Activated naive CD4-positive, alpha-beta T cell (primary cell): ENCODE measurements at places on chromosomes 7 and 10.
A peak's percentile ranks its signal among the peaks of the same experiment; 100 is the strongest.

DNA sequence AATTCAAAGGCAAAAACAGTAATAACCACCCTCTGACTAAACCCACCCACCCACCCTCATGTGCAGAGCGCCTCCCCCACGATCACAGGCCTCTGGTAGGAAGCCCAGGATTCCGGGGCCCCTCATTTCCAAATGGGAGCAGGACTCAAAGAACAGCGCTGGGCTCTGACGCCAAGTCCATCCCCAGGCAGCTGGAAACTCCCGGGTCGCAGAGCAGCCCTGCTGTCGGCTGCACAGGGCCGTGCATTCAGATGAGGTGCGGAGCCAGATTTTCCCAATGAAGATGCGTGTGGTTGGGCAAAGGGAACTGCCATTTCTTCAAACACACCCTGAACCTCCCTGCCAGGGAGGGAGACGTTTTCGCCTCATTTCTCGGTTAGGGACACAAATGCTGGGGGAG, 152.3 kb downstream of the MAD1L1 start:
- no peak for DNase-seq

- no peak for DNase-seq
Measured at GRCh38 chr7:36227223-36227622, 74.2 kb downstream of the EEPD1 start.

- DNase-seq, result no peak
Measured at GRCh38 chr7:112510001-112510742, 29.4 kb downstream of the LSMEM1 start.

- no peak for DNase-seq
Measured at GRCh38 chr7:115462301-115463015, 540.6 kb downstream of the MDFIC start.

- DNase-seq, result no peak
Measured at GRCh38 chr10:7813481-7813880, 4.8 kb upstream of the TAF3 start.

GRCh38 chr10:90125456-90126255, 424.3 kb downstream of the KIF20B start:
- DNase-seq, result no peak

DNA sequence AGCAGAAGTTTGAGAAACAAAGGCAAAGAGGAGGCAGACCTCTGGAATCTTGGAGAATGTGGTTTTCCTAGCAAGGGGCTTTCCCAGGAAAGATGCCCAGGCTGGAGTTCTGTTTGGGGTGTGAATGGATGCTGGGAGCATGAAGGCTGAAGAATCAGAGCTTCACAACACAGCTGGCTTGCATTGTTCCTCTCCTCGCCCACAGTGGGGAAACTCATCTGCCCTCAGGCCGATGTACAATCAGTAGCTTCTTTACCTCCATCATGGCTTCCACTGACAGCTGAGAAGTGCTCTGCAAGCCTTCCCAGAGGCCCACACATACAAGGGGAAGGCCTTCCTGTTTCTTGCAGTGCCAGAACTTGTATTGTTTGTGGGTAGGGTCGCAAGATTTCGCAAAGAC, 90.8 kb upstream of the HECTD2 start:
- no peak for DNase-seq

DNA sequence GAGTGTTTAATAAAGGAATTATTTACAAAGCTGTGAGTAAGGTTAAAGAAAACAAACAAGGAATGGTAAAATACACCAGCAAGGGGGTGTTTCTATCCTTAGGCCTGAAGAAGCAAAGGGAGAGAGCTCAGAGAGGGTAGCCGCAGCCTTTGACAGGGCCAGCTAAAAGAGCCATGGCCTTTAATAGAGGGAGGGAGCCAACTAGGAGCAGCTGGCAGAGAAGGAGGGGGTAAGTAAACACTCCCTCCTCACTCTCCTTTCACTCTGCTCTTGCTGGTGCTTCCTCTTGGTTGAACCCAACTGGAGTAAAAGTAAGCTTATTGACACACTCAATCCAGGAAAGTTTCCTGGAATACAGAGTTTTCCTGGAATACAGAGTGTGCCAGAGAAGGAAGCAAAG, 87.5 kb downstream of the CH25H start:
- DNase-seq, result no peak

GRCh38 chr7:96021568-96021967, 249.2 kb downstream of the DYNC1I1 start:
- DNase-seq, result no peak

GRCh38 chr10:90884431-90884830, 12.7 kb downstream of the RPP30 start:
- DNase-seq, result no peak

- DNase-seq, result no peak
Measured at GRCh38 chr7:158588878-158589442, 1.3 kb upstream of the PTPRN2 start.

GRCh38 chr10:133455196-133455595, 1.5 kb downstream of the SCART1 start:
- DNase-seq, result no peak

DNA sequence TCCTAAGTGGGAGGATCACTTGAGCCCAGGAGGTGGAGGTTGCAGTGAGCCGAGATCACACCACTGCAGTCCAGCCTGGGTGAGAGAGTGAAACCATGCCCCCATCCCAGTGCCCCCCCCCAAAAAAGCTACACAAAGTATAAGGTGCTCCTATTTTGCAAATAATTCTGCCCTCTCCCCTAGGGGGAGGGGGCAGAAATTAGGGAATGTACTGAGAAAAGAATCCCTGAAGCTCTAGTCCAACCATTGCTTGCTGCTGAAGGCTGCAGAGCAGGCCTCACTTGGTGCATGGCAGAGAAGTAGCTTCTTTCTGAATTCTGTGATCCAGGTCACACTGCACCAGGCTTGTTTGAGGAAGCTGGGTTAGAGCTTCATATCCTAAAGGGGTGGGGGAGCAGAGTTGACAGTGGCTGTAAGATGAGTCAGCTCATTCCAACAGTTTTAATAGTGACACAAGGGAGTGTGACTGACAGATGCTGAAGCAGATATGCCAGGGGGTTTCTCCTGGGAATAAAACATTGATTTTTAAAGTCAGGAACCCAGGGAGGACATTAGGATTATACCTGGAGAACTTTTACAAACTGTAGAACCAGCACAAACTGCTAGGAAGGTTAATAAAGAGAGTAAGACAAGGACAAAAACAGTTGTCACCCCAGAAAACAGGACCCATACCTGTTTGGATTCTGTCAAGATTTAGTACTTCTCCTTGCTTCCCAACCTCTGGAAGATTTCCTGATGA, 32.8 kb upstream of the STRIP2 start:
- no peak for DNase-seq

GRCh38 chr10:68406111-68406814, 814 bp downstream of the RUFY2 start:
- no peak for DNase-seq

GRCh38 chr10:3027866-3028265, 39.5 kb upstream of the PFKP start:
- no peak for DNase-seq

- DNase-seq, result no peak
Measured at GRCh38 chr7:131115340-131115739, 212.3 kb upstream of the MKLN1 start.

DNA sequence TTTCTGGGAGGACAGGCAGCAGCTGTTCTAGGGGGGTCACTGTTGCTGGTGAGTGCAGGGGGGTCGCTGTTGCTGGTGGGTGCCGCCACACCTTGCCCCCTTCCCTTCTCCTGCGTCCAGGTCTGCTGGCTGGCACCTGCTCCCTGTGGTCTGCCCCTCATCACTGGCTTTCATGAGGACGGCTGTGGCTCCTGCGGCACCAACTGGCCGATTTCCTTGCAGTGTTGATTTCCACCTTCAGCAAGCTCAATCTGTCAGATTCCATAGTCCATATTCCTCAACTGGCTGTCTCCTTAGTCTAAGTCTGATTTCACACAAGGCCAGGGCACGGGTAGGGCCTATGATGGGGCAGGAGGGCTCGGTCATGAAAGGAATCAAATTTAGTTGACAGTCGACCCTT, 23.4 kb upstream of the GRB10 start:
- DNase-seq, result no peak

- no peak for DNase-seq
Measured at GRCh38 chr7:127650847-127651555, 993 bp upstream of the SND1 start.

GRCh38 chr7:101112233-101112632, 14.7 kb upstream of the SERPINE1 start:
- DNase-seq, result no peak

DNA sequence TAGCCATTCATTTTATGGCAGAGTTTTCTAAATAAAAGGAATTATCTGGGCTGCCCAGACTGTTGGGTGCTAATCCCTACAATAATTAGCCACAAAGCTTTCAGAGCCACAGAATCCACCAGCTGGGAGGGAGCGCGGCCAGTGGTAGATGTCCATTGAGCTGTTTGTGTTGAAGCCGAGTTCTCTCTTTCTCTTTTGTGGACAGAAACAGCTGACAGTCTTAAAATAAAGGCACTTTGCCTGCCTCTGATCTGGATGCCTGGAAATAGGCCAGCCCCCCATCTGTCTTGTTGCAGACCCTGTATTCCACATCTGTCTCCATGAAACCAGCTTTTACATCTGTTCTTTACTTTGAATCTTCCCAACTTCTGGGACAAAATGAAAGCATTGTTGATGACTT, 66.1 kb downstream of the MTPN start:
- DNase-seq, result no peak

- DNase-seq, result no peak
Measured at GRCh38 chr10:47261121-47261520, 38.9 kb upstream of the GDF10 start.

DNA sequence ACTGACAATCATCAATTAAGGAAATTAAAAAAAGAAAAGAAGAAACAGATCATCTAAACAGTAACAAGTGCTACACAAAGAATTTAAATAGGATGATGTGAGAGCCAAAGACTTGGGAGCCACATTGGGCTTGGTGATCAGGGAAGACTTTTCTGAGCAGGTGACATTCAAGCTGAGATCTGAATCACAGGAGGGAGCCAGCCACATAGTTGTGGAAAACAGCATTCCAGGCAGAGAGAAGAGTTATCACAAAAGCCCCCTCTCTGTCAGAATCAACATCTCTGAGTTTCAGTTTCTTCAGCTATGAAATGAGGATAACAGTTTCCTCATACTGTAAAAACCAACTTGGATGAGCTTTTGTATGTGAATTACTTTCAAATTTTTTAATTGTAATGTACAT, 169.2 kb upstream of the PLXNA4 start:
- DNase-seq, result no peak

DNA sequence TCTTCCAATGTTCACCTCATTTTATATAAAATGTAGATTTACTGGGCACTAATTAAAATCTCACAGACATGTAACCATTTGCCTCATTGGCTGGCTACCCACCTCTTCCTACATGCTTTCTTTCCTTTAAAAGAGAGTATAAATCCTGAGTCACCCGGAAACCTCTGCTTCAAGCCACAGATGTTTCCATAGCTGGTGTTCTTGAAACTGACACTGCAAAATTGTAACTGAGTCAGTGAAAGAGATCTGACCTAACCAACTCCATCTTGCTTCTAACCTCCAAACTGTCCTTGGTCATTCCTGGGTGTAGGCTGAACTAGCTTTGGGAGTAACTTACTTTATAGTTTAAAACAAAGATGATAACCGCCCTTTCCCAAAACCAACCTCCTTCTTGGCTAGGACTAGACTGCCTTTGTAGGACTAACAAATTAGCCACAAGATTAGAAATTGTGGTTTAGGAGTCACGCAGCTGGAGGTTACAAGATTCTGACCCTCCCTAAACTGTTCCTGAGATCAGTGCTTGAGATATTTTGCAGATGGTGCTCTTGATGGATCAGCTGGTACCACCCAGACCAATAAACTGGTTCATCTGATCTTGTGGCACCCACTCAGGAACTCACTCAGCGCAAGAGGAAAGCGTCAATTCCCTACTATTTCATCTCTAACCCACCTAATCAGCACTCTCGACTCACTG, 33.5 kb downstream of the SVOPL start:
- DNase-seq, result no peak

- no peak for DNase-seq
Measured at GRCh38 chr7:104091242-104091641, 101.8 kb upstream of the RELN start.

DNA sequence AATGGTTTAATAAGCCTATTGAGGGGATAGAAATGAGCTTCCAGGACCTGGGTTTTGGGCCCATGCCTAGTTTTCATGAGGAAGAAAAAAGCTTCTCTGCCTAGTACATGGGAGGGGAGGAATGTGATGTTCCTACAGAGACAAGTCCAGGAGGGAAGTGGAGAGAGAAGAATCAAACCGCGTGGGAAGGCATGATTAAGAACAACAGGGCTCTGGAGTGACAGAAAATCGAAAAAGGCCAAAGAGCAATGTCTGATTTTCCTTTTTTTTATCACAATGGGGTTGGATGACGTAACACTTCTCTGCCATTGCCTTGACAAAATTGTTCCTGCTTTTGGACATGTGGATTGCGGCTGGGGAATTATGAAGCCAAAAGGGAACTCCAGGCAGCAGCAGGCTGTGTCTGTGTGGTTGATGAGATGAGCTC, 258.6 kb downstream of the CXCL12 start:
- no peak for DNase-seq

GRCh38 chr7:43038254-43038653, 74.2 kb upstream of the HECW1 start:
- no peak for DNase-seq

DNA sequence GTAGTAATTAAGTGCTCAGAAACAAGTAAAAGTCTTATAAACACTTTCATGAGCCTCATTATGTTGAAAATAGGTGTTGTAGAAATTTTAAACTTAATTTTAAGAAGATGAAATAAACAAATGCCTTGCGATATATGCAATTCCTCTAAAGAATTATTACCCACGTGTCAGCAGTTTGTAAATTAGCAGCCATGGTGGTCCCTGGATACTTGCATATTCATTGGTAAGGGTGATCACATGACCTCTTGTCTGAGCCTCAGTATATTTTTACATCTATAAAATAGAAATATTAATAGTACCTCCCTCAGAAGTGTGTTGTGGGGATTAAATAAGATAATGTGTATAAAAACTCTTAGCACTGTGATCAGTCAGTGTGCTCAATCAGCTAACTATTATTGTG, 141.5 kb upstream of the SVIL start:
- DNase-seq, result no peak

DNA sequence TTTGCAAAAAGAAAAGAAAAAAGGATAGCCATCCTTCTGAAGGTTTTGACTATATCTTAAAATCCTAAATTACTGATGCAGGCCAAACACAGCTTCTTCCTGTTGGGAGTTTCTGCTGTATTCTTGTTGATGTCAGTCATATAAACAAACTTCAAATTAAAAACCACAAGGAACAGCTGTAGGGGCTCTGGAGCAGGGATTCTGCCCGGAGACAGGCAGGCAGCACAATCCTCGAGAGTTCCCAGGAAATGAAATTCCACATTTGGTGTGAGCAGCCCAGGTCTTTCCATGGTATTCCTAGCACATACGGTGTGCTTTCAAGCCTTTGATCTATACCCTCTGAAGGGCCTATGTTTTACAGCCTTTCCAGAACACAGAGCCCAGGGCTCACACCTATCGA, 43.2 kb downstream of the INSYN2A start:
- no peak for DNase-seq

- DNase-seq, result no peak
Measured at GRCh38 chr10:6739530-6740174, 159.6 kb upstream of the PRKCQ start.

GRCh38 chr10:6583447-6583846, 3.4 kb upstream of the PRKCQ start:
- peak; percentile 32 for DNase-seq
